ENCODE measurements at places on chromosomes 5 and 9. TPM values are rescaled to one million over a fixed set of nuclear protein-coding genes. Genes with fewer than 3 reads are reported as not detected.

The NR4A3 gene
- total RNA-seq, result 3.2 TPM

The ADRA1B gene
- 8.1 TPM for total RNA-seq

The LIFR gene
- 7.5 TPM for total RNA-seq

The QSOX2 gene
- total RNA-seq, result 25.7 TPM

The SPINK6 gene
- total RNA-seq, result 0.53 TPM

Measured in A549 treated with DMSO at 1 μM for 4 hours (cell line).